ENCODE measurements at places on chromosomes 1 and 21. TPM values are rescaled to one million over a fixed set of nuclear protein-coding genes. Genes with fewer than 3 reads are reported as not detected.

B3GALT2 gene
- total RNA-seq, result 0.76 TPM

GRCh38 chr1:24506691-24507381 is 4.2 kb downstream of the RCAN3 start:
- no peak for DNase-seq
- H3K4me1 ChIP-seq, result peaks cover 17% of the 10 kb centered on the region
- H3K4me3 ChIP-seq, result no peak overlapping the region

LRRC71 gene
- total RNA-seq, result 5.0 TPM

- H3K27ac ChIP-seq, result no peak overlapping the region
- no peak for DNase-seq
- H3K4me1 ChIP-seq, result no peaks in the 10 kb centered on the region
- H3K36me3 ChIP-seq, result no peaks in the 10 kb centered on the region
- H3K27me3 ChIP-seq, result no peaks in the 10 kb centered on the region
- H3K4me3 ChIP-seq, result no peak overlapping the region
Measured at GRCh38 chr1:230465691-230466090, 39.6 kb upstream of the PGBD5 start.

- H3K4me1 ChIP-seq, result no peaks in the 10 kb centered on the region
- H3K4me3 ChIP-seq, result no peak overlapping the region
- no peak for DNase-seq
- no peaks in the 10 kb centered on the region for H3K36me3 ChIP-seq
- H3K27ac ChIP-seq, result no peak overlapping the region
Measured at GRCh38 chr1:240800291-240800690, 188.3 kb upstream of the GREM2 start.

ADAM30 gene
- total RNA-seq, result not detected

- no peak for DNase-seq
- H3K4me3 ChIP-seq, result no peak overlapping the region
- H3K27ac ChIP-seq, result no peak overlapping the region
- no peaks in the 10 kb centered on the region for H3K36me3 ChIP-seq
- no peaks in the 10 kb centered on the region for H3K4me1 ChIP-seq
Measured at GRCh38 chr1:29478879-29479278, 242.6 kb downstream of the PTPRU start.

Data from upper lobe of left lung (tissue), 6 donors.